ENCODE measurements at places on chromosomes 7 and 10.

- DNase-seq = no peak
Observed at GRCh38 chr7:67463316-67463715, 466.7 kb downstream of the TYW1 start.

DNA sequence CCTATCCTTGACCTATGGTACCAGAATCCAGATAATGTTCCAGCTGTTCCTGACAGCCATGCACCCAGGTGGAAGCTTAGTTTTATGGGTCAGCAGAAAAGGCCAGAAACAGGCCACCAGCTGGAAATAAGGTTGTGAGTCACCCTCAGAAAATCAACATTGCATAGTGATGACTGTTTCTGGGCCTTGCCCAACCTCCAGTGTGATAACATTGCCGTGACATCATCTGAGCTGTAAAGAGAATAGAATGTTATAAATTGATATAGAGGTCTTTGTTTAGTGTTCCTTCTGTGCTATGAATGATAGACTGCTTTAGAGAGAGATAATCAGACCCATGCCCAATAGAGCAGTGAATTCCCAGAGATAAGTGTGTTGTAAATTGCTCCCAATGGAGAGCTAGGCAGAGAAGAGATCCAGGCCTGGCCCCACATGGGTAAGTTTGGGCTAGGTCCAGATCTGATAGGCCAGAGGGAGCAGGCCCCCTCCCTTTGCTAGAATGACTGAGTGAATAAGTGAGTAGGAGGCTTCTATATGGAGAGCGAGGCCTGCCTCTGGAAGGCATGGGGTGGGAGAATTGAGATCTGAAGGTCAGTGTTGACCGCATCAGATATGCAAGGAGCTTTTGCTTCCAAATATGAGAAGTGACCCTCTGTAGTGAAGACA lies 14.2 kb upstream of the HPS1 start:
- DNase-seq = no peak

- DNase-seq = no peak
Observed at GRCh38 chr10:85598646-85599045, 767.9 kb downstream of the GRID1 start.

DNA sequence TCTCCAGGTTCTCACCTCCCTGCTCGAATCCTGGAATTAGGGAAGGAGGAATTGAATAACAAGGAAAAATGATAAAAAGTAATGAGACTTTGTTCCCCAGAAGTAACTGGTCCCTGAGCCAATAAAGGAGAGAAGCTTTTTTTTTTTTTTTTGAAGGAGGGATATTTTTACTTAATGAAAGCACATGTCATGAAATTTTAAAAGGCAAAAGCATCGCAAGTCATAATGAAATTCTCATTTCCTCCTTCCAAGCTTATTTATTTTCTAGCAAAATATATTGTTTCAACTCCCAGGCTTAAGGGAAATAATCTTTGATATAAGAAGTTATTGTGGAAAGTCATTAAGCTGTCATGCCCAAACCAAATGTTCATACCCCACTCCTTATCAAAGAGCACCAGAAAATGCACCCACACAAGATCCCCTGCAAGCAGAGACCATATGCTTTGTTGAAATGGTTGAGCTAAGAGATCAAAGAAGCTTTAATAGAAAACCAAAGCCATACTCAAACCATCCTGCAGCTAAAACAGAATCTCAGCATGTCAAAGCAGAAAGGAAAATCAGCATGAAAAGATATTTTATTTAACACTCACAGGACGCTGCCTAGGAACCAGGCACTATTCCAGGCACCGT lies 16.7 kb upstream of the ABCC2 start:
- no peak for DNase-seq

GRCh38 chr7:151825721-151826120 lies 51.2 kb downstream of the PRKAG2 start:
- no peak for DNase-seq

All from cortex of kidney (tissue), 1 donor.